Activated naive CD4-positive, alpha-beta T cell treated with anti-CD3 and anti-CD28 coated beads, Interleukin-2, amount 50 U/mL, for 16 hours (primary cell): ENCODE measurements at places on chromosomes 13 and 19.
A peak's percentile ranks its signal among the peaks of the same experiment; 100 is the strongest.

DNA sequence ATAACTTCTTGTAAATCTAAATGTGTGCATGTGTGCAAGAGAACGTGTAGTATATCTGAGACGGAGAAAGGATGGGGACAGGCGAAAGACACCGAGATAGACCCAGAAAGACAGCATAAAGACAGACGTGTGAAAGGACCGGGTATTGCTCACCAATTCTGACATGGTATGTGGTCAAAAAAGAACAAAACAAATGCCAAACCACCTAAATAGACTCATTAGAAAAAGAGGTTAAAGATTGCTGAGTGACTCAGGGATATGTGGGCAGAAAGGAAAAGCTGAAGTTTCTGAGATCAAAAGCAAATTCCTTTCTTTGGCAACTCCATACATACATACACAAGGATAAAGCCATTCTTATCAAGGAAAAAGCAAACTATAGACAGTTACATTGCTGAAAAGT lies 179.7 kb upstream of the TSC22D1 start:
- DNase-seq = no peak

DNA sequence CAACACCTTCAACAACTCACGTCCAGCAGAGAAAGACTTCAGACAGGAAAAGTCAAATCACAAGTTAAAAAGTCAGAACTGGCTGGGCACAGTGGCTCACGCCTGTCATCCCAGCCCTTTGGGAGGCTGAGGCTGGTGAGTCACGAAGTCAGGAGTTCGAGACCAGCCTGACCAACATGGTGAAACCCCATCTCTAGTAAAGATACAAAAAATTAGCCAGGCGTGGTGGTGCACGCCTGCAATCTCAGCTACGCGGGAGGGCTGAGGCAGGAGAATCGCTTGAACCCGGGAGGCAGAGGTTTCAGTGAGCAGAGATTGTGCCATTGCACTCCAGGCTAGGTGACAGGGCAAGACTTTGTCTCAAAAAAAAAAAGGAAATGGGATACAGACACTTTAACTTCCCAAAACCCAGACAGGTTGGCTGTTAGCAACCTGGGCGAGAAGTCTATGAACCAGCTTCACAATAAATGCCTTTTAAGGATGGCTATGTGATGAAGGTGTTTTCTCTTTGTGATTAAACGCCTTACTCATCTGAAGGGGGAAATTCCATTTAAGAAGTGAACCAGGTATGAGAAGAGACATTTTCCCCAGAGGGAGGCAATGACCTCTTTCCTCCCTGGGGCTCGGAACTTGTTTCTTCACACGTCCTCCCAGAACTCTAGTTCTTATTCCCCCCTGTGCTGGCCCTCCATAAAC lies 80.4 kb downstream of the INSR start:
- DNase-seq = no peak

DNA sequence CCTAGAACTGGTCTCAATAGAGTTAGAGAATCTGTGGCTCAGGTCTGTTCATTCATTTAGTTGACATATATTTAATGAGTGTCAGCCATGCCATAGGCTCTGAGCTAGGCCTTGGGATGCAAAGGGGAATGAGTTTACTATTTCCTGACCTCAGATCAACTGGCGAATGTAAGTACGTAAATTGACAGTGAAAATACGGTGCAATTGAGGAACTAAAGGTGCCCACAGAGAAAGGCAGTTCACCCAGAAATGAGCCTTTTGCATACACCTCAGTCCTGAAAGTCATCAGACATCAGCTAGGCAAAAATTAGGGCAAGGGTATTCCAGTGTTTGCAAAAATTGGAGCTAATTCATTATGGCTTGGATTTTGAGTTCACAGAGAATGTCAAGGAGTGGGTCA lies 20.6 kb upstream of the UPF3A start:
- no peak for DNase-seq

GRCh38 chr19:3700242-3701032 lies at the start of gene PIP5K1C:
TSS of gene PIP5K1C (minus strand) at chr19:3700468. CDS start at chr19:3700390, 78 bp downstream.
- peak; percentile 95 for DNase-seq

DNA sequence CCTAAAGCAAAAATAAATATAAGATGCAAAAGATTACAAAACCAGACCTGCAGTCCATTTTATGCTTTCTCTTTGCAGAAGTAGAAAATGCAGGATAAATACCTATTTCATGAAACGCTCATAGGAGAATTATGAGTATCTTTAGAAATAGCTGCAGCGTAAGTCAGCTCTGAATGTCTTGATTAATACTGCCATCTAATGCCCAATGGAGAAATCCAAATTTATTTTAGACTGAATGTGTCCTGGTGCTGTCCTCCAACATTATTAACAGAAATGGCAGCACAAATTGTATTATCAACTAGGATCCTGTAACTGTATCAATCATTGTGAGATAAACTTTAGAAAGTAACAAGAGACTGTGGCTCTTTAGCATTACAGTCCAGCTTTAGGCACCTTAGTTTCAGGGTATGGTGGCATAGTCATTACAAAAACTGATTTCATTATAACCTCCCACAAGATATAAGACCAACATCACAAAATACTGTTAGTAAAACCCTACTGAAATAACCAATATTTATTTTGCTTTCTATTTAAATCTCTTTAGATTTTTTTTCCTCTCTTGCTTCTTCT lies 162.1 kb upstream of the MIR17HG start:
- no peak for DNase-seq

DNA sequence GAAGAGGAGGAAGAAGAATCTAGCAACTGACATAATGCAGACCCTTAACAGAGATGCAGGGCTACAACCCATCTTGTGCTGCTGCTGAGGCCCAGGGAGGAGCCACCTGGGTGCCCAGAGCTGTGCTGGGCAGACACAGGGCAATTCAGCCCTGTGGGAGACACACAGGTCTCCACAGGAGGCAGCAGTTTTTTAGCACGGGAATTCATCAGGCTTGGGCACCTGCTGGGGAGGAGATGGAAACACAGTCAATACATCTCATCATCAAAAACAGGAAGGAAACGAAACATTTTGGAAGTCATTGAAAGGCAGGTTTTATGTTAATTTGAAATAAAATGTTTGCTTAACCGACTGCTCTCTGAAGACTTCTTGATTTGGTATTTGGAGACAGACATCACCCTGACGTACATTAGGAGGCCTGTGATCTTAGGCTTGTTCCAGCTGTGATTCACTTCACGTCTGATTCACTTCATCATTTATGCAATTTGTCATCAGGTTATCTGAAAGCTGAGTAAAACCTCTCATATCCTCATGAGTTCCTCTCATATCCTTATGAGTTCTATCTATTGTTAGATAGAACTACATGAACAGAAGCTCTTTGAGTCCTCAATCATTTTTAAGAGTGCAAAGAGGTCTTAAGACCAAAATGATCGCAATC lies 77.4 kb downstream of the CYSLTR2 start:
- no peak for DNase-seq

GRCh38 chr13:85632526-85633195 lies 166.6 kb downstream of the SLITRK6 start:
- no peak for DNase-seq

DNA sequence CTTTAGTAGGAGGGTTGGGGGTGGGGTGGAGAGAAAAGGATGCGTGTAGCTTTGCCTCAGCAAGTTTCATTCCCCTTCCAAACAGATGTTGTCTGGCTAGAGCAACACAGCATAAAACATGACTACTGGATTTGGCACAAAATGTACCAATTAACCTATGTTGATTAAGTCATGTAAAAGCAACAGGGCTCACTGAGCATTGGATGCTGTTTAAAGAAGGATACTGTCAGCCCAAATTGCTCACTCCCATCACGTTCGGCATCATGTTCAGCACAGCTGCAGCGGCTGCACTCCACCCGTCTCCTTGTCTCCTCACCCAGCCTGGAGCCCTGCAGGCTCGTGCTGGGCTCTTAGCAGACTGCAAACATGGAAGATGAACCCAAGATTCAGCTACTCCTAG lies 77.5 kb downstream of the DLEU7 start:
- no peak for DNase-seq
